T-cell (primary cell): ENCODE measurements at places on chromosomes 12 and 14.

GRCh38 chr12:30896461-30896860 lies 30.1 kb upstream of the TSPAN11 start:
- no peak for DNase-seq

GRCh38 chr14:68094752-68095151 lies 275.2 kb downstream of the RAD51B start:
- DNase-seq, result no peak

GRCh38 chr12:5945071-5946008 lies at the start of gene ANO2:
ANO2 (minus strand) TSS chr12:5945259; CDS start chr12:5945217, 42 bp downstream.
- DNase-seq, result no peak

DNA sequence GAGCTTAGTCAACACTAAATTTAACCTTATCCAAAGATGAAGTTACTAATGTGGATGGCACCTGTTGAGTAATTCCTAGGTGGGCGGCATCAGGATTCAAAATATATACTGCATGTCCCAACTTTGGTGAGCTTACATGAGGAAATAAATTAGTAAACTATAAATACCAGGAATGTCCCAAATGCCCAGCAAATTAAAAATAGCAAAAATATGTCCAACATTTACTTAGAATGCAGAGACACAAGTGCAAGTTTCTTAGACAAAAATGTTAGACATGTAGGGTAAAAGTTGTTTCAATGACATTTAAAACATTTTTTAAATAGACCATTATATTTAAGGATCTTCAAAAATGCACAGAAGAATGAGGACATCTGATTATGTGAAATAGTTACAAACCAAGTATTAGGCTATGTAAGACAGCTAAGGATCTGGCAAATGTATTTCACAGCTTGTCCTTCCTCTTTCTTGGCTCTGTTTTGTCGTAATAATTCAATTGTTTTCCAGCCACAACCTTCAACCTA lies 115.9 kb downstream of the NAV3 start:
- DNase-seq, result no peak

- no peak for DNase-seq
Measured at GRCh38 chr12:48687592-48687991, 5.6 kb upstream of the KANSL2 start.

GRCh38 chr14:104246401-104247335 lies 108.3 kb downstream of the KIF26A start:
- no peak for DNase-seq

DNA sequence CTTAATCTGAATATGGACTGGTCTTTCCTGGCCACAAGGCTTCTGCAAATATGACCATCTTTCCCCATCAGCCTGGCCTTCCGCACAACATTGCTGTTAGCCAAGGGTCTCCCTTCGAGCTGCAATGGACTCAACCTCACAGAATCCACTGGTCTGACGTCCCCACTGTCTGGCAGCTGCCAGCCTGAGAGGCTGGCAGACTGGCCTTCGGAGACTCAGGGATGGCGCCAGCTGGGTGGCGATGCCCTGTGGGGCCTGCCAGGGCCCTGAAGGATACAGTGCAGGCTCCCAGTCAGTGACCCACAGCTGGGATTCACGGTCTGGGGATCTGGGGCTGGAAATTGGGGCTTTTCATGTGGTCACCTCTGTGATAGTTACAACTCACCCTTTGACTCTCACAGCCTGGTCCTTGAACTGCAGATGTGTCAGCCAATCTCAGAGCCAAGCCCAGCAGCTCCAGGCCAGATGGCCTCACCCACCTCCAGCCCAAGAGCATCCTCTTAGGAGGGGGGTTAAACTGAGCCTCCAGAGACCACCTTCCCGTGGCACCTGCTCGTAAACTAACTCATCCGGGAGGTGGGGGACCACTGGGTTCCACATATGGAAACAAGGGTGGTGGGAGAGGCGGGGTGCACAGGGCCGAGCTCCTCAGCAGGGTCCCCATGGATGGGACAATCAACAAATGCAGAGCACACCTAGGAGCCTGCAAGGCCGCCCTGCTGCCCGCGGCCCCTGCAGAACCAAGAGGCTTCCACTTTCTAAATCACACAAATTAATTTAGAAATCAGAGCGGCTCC lies 21.1 kb upstream of the C14orf180 start:
- DNase-seq, result no peak

DNA sequence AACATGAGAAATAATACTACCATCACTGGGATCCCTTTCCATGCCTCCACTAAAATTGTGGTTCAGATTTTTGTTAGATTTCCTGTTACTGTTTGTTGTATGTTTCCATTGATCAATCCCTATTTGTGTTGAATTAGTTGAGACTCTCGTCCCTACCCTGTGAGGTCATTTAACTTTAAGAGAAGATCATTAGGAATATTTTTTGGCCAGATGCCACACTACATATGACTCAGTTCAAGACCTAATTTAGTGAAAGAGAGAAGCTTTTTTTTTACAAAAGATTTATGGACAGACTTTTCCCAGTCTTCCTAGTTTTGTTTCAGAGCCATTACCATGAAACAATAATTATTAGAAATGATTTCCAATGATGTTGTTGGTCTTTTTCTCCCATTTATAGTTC lies 35.5 kb downstream of the CPSF6 start:
- no peak for DNase-seq

DNA sequence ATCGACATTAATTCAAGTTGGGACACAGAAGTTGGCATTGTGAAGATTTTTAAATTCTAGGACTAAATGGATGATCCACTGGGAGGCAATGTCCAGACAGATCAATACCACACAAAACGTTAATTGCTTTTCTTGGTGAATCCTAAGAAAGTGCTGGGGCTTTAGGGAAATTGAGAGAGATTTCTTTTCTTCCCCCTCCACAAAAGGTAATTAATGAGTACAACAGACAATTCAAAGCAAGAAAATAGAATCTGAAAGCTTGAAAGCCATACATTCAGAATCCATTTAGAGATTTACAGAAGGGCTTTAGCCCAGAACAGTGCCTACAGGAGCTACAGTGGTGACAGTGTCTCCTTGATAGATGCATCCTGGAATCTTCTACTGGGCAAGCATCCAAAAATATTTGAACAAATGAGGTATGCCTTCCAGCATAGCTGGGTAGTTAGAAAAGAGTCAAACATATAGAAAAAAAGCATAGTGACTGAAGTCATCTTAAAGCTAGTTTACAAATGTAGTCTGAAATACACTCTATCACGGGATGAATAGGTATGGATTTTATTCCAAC lies 718.1 kb downstream of the DIO2 start:
- DNase-seq, result no peak

DNA sequence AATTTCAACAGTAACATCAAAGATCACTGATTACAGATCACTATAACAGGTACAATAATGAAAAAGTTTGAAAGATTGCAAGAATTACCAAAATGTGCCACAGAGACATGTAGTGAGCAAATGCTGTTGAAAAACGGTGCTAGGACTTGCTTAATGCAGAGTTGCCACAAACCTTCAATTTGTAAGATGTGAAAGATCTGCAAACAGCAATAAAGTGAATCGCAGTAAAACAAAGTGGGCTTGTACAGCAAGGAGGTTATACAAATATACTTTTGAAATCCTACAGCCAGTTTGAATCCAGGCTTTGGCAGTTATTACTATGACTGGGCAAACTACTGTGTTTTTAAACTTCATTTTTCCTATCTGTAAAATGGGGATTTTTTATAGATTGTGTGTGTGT lies 1.0 kb upstream of the PLEKHA5 start:
- DNase-seq, result no peak

DNA sequence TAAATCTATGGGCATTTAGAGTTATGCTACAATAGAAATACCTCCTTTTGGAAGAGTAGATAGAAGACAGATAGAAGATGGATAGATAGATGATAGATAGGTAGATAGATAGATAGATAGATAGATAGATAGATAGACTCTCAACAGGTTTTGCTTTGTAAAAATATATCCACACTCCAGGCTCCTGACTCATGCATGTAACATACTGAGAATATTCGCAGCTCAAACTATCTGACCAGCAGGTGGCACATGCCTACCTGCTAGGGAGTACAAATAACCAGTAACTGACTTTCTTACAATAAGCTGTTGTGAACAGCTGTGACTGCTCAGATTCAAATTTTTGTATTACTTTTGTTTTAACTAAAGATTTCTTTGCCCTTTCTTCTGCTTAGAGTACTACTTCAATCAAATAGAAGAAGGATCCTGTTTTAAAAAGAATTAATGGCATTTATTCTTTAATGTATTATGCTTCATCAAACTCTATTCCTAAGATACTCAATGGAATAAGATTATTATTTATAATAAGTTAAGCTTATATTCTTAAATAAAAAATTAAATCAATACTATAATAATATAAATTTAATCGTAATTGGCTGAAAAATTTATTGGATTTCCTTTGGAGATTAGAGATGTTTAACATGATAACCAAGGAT lies 15.8 kb upstream of the CPNE8 start:
- DNase-seq, result no peak

DNA sequence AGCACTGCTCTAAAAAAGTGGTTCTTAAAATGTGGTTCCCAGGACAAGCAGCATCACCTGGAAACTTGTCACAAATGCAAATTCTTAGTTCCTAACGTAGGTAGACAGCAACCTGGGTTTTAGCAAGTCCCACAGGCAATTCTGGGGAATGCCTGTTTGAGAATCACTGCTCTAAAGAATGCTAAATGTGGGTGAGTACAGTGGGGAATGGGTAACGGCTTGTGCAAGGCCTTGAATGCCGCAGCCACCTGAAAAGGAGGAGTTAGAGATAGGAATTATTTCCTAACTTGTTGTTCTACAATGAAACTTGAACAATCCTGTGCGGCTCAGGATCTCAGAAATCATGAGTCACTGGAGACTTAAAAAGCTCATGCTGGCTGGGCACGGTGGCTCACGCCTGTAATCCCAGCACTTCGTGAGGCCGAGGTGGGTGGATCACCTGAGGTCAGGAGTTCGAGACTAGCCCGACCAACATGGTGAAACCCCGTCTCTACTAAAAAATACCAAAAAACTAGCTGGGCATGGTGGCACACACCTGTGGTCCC lies 34.9 kb downstream of the GNS start:
- no peak for DNase-seq

GRCh38 chr14:84085493-84085892 lies 1444.5 kb upstream of the FLRT2 start:
- no peak for DNase-seq

DNA sequence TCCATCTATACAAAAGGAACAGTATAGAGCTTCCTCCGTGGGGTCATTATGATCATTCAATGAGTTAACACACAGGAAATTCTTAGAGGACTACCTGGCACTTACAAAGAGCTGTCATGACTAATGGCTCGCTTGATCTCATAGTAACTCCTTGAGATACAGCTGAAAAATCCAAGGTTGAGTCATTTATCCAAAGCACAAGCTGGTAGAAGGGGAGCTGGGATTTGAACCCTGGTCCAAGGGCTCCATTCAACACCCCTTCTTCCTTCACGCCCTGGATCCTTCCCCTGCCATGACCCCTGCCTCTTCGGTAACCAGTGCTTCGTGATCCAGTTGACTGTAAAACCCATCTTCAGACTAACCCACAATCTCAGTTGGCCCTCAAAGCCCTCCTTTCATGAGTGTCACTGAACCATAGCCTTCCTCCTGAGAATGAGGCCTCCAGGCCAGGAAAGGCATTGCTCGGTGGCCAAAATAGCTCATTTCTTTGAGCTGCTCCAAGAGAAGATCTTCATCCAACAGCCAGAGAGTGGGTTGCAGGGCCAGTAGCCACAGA lies 7.8 kb downstream of the ZFP36L1 start:
- no peak for DNase-seq

GRCh38 chr12:89768586-89769482 lies 60.2 kb upstream of the ATP2B1 start:
- no peak for DNase-seq

DNA sequence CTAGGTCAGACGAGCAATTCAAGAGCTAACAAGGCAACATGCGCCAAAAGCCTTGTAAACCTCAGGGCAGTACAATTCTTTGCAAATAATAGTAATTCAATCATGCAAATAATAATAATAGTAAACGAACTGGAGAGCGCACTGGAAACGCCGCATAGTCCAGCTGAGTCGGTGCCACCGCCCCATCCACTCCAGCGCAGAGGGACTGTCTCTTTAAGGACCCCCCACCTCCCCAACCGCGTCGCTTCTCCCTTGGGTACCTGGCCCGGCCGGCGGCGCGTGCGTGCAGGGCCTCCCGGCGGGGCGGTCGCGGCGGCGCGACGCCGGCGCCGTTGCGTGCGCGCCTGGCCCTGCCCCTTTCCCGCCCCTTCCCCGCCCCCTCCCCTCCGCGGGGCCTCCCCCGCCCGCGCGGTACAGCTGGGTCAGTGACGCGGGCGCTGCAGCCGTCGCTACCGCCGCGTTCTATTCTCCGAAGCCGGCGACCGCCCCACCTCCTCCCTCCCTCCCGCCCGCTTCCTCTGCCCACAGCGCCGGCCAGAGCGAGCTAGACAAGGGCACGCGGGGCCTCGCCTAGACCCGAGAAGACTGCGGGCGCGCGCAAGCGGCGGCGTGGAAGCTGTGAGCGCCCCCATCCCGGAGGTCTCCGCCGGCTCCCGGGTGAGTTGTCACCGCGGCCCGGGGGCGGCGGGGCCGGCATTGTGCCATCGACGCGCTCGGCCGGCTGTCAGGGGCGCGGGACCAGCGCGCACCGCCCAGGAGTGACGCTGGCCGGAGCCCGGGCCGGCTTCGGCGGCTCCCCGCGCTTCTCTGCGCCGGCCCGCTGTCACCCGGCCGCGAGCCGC lies at the start of gene SUSD6:
Gene SUSD6 (plus strand): TSS at position 425 of the 842 bp plus-strand sequence. CDS start 46,997 bp downstream, outside the sequence.
- DNase-seq, result peak; percentile 88

DNA sequence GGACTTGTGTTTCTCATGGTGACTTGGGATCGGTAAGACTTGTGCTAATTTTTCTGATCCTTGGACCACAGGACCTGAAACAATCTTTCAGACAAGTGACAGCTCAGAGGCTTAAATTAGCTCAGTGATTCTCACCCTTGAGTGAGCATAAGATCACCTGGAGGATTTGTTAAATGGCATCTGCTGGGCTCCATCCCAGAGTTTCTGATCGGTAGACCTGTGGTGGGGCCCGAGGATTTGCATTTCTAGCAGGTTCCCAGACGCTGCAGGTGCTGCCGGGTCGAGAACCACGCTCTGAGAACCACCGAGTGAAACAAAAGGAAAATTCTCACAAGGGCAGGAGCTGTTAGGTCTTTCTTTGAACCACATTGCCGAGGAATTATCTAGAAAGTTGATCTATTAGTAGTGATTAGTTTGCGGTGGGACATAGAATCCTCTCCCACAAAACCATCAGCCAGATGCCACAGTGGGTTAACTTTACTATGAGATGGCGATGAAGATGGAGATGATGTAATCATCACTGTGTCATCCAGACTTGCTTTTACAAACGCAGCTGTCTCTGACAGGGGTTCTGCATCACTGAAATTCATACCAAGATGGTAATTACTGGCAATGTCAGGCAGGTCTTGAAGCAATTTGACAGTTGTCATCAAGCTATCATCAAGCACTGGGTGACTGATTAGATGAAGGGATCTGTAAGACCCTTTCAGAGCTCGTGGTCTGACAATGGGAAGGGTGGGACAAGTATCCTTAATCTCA lies 184.0 kb downstream of the AACS start:
- no peak for DNase-seq

GRCh38 chr14:74638966-74639365 lies 26.9 kb upstream of the LTBP2 start:
- no peak for DNase-seq

- DNase-seq, result no peak
Measured at GRCh38 chr12:5276327-5276880, 155.5 kb upstream of the NTF3 start.
